ENCODE measurements at places on chromosomes 12 and 14.
A peak's percentile ranks its signal among the peaks of the same experiment; 100 is the strongest.

DNA sequence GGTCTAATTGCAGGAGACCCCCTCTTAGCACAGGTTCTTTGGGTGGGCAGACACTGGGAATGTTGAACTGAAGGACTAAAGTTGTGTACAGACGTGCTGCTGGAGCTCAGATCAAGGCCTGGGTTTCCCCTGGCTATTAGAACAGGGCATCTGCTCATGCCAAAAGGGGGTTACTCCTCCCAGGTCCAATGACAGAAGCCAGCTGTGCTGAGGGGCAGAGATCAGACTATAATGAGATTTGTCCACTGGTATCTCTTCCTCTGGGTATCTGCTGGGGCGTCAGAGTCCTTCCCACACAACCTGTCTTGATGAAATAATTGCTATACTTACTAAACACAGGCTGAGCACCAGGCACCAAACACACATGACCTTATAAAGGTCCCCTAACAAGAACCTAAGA lies 42.6 kb downstream of the LTBP2 start:
- no peak for DNase-seq

DNA sequence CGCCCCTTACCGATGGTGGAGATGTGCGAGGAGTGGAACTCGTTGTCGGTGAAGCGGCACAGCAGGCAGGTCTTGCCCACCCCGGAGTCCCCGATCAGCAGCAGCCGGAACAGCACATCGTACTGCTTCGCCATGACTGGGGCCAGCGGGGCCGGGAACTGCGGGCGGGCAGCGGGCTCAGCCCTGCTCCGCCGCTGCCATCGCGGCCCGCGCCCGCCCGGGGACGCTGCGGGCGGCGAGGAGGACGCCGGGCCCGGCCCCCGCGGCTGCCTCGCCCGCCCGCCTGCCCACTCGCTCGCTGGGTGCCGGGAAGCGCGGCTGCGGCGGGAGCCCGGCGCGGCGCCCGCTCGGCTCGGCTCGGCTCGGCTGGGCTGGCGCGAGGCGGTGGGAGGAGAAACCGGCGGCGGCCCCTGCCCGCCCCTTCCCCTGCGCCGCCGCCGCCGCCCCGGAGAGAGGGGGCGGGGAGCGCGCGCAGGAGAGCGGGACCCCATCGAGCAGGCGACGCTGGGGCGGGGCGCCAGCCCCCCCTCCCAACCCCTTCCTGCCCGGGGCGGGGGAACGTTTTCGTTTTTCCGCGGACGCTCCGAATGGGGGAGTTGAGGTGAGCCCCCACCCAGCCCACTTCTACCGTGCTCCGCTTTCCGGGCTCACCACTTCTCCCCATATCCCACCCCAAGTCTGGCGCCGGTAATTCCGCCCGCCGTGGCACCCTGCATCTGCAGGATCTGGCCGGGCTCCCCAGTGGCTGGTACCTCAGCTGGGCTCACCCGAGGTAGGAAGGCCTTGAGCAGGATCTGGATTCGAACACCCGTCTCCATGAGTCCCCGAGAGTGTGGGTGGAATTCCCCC lies at the start of gene RAB15:
TSS of gene RAB15 (minus strand) at position 394 of the 849 bp plus-strand sequence. CDS start at position 134, 260 bp downstream.
- DNase-seq, result peak; percentile 61

DNA sequence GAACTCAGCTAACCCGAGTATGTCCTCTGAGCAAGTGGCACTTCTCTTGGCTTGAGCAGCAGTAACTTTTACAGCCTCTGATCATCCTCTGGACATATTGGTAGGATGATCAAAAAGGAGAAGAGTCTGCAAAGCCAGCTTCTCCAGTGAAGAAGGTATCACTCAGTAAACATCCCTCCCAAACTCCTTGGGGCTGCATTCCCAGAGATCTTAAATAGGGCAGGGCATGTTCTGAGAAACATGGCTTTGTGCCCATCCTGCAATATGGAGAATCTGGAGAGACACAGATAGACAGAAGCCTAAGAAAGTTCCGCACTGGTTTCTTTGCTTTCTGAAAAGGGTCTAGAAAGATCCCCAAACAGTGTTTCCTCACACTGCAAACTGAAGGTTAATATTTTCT lies 65.4 kb downstream of the RBM19 start:
- no peak for DNase-seq

DNA sequence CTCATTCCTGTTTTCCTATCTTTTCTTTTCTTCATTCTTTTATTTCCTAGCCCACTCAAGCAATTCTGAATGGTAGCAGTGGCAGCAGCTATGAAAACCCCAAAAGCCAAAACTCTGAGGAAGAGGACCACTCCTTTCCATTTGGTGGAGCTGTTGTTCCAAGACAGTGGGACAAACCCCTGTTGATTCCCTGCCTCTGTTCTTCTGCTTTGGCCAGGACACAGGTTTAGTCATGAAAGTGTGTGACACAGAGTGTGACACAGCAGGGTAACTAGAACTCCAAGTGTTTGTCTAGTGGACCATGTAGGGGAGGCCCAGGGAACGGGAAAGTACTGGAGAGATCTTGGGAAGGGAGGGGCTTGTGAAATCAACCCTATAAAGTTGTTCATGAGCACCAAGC lies 71.1 kb downstream of the PTCSC3 start:
- DNase-seq, result no peak

- no peak for DNase-seq
Observed at GRCh38 chr12:18284386-18284785, 23.1 kb downstream of the PIK3C2G start.

DNA sequence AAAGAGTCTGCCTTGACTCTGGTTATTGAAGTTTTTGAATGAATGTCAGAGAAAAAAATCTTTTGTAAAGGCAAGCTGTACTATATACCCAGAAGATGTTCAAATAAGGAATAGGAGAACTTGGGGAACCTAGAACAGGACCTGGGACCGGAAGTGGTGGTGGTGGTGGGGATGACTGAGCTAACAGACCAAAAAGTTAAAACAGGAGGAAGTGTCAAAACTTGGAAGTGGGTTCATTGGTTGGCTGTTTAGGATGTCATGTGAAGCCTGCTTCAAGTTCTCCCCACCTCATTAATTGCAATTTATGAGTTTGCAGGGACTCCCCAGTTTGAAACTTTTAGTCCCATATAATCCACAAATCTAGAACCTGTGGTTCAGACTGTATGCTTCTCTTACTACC lies 26.2 kb downstream of the PLXNC1 start:
- DNase-seq, result no peak

GRCh38 chr12:105854071-105854470 lies 284.7 kb downstream of the NUAK1 start:
- no peak for DNase-seq

DNA sequence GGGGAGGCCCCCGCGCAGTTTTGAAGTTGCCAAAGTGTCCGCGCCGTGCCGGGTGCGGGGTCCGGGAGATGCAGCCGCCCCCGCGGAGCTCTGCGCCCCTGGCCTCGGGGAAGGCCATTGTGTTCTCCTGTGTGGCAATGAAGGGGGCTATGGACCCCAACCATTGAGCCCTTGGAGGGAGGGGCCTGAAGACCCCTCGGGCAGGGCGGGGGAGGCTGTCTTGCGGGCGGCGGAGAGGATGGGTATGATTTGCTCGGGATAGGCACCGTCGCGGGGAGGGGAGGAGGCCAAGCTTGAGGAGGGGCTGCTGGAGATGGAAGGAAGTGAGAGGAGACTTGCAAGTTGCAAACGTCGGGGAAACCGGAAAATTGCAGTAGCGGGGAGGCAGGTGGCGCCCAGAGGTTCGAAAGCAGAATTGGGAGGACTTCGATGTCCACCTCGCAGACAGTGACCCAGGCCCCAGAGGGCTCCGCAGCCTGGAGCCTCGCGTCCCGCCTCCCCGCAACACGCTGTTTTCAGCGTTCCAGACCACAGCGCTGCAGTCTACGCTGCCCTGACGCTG lies 25.4 kb downstream of the BCL11B start:
- no peak for DNase-seq

DNA sequence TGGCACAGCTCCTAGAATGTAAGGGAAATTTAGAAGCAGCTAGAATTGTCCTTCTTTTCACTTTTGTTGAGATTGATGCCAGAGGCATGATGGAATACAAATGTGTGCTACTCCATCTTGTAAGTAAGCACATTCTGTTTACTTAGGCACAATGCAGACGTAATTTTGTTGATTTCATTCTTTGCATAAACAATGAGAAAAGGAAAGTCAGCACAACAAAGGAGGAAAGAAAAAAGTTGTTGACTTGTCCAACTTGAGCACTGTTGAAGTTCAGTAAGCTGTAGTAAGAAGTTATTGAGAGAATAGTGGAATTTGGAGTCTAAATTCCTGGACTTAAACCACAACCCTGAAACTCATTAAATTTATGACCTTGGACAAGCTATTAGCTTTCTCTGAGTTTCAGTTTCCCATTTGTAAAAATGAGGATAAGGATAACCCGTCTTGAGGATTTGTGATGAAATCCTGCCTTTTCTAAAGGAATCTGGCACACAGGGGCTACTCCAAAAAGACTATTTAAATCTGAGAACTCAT lies 19.4 kb upstream of the CNTN1 start:
- DNase-seq, result no peak

GRCh38 chr14:53953828-53954550 lies 2.6 kb downstream of the BMP4 start:
- no peak for DNase-seq

DNA sequence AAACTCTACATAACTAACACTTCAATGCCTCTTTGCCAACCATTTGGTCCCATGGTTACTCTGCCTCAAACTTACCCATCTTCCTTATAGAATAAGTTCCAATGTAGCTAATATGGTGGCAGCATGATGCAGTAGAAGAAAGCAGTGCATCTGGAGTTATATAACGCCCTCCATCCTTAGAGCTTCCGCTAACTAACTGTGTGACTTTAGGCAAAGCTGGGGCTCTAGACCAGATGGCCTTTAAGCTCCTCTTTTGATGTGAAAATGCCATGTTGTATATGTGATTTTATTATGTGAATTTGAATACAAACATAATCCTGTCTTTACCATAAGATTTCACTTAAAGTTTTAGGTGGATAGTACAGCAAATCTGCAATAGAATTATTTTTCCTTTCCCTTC lies 6.1 kb downstream of the ABCD2 start:
- no peak for DNase-seq

DNA sequence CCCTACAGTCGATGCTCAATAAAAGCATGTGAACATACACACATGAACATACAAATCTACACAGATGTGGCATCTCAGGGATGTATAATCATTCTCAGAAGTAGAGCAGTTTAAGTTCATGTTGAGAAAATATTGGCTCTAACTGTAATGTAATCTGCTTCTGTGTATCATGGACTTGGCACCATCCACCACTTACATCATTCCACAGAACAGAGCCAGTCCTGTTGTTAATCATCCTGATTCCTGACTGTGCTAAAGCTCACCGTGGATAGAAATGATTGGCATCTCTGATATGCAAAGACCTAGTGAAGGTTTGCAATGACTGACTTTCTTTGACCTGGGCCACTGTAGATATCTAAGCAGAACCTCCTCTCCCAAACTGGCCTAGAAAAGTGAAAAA lies 1141.3 kb downstream of the BCL11B start:
- no peak for DNase-seq

GRCh38 chr12:105013892-105014291 lies 27.8 kb downstream of the NOPCHAP1 start:
- no peak for DNase-seq

- DNase-seq, result no peak
Observed at GRCh38 chr12:129559776-129560175, 344.0 kb downstream of the TMEM132D start.

GRCh38 chr14:58501214-58501816 lies 73.8 kb downstream of the KIAA0586 start:
- no peak for DNase-seq

GRCh38 chr12:127550271-127550670 lies 716.7 kb upstream of the TMEM132C start:
- no peak for DNase-seq

DNA sequence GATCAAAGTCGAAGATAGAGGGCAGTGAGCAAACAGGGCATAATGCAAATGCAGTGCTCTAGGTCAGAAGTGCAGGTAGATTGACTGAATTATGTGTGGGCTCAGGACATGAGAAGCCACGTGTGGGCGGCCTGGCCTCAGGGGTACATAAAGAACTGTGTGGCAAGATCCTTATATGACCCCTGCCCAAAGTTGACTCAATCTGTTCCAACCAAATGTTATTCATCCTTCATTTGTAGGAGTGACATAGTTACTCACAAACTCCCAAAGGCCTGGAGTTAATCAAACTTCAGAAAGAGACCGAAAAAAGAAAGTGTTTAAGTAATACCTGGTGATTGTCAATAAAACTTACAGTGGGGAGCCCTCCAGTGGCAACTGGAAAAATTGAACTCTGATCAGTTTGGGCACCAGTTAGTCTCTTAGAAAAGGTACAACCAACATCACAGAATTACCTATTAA lies 150.4 kb upstream of the FAR2 start:
- DNase-seq, result no peak

- DNase-seq, result no peak
Observed at GRCh38 chr14:104343690-104344640, 205.6 kb downstream of the KIF26A start.

DNA sequence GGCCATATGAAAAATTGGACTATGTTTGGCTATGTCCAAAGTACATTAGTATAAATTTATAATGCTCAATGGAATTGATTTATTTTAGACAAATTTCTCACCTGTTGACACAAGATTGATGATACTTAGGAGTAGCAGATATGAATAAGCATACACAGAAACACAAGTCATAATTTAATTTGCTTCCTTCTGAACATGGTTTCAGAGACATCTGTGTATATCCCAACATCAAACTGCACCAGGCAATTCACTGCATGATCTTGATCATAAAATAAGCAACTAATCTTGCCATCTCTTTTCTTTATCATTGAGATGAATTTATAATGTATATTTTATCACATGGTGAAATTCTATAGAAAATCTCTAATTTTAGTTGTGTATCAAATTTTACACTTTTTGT lies 3.8 kb downstream of the CLECL1 start:
- DNase-seq, result no peak

GRCh38 chr12:62731055-62731820 lies 203.7 kb downstream of the PPM1H start:
- no peak for DNase-seq

GRCh38 chr12:106084014-106084671 lies 54.6 kb downstream of the NUAK1 start:
- DNase-seq, result no peak

DNA sequence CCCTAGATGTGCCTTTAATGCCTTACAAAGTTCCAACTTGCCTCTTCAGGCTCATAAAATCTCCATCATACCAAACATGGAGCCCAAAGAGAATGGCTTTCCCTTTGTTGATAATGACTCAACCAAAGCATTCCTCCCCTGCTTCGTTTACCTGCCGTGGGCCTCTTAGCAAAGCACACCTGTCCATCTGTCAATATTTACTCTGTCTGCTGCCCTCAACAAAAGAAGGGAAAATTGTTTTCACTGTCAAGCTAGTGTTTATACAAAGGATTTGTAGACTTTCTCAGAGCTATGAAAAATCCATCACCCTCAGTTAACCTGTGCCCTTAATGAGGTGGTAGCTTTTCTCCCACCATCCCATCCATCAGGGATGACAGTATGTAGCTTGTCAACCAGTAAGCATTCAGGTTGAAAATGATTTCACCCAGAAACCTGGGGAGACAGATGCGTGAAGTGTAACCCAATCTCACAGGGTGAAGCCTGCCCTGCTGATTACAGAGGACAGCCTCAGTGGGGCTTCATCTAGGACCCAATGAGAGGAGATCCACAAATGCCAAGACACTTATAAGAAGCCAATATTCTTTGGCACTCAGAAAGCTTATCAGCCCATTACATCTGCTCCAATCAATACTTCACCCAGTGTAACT lies 278.1 kb downstream of the NUAK1 start:
- DNase-seq, result no peak

All from frontal cortex (tissue), 4 donors.